ENCODE measurements at places on chromosomes 2 and 18.

DNA sequence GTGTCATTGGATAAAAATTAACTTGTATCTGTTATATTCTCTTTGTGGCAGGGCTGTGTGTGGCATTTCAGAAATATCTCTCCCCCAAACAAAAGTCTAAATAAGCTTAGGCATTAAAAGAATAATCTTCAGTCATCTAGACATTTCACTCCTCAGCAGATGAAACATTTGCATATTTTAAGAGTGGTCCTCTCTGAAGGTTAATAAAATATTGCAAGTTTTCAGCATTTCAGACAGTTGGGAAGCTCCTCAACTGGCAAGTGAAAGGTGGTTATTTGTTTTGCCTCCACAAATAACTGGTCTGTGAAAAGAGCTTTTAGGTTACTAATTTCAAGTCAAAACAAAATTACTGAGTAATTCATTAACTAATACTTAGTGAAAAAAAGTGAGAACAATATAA is 462.6 kb downstream of the EPHA4 start:
- no peak for DNase-seq

GRCh38 chr2:110784047-110784631 is 51.8 kb downstream of the ACOXL start:
- no peak for DNase-seq

- DNase-seq = no peak
Measured at GRCh38 chr2:72782520-72782919, 43.3 kb downstream of the EXOC6B start.

- no peak for DNase-seq
Measured at GRCh38 chr2:190947711-190948251, 66.2 kb downstream of the STAT1 start.

DNA sequence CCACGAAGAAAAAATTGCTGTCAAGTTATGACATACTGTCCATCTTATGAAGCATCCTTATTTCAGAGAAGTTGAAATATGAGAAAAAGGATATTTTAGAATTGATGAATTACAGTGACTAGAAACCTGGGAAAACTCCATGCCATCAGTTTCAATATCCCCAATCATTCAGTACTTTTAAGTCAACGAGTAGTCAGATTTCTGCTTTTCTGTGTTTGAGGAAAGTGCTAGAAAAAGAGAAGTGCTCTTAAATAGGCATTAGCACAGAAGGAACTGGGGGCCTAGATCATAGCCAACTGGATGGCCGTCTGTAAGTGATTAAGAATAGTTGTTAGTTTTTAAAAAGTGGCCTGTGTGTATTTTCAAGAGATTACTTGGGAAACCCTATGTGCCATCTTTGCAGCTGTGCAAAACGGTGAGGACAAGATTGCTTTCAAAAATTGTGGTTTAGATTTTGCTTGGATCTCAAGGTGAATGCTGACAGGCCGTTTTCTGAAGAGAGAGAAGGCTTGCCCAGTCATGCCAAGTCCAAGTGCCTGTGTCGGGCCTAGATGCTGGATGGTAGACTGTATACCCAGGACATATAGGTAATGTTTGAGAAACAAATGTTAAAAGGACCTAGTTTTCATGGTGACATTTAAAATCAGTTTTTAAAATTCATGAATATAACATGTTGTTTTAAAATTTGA is 5.1 kb downstream of the NEDD4L start:
- DNase-seq = no peak

DNA sequence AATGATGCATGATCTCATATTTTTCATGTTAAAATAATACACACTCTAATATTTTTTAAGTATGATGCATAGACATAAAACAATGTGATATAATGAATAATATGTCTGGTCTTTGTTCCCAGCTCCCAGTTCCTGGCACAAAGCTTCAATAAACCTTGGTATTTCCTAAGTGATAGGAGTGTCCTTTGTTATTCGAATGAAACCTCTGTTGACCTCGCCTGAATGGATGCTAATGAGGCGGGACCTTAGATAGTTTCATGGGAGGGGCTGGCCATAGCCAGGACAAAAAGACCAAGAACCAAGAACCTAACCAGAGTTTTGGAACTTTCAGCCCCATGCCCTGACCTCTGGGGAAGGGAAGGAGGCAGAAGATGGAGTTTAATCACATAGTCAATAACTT is 257.7 kb upstream of the COPS8 start:
- DNase-seq = no peak

DNA sequence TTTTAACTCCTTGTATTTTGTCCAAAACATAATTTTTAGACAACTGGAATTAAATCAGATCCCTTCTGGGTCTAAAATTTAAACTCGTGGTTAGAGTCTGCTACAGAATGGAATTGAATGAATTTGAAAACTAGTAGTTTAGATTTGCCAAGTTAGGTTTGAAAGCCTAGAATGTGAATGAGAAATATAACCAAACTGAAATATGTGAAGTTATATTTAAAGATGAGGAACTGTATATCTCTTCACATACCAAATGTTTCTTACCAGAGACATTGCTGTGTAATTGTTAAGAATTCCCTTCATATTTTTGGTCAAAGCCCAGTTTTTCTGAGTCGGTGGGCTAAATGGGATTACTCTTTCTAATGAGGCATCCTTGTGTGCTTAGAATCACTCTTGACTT is 74.2 kb downstream of the LPIN1 start:
- no peak for DNase-seq

- DNase-seq = no peak
Measured at GRCh38 chr2:174122185-174122584, 126.1 kb downstream of the OLA1 start.

DNA sequence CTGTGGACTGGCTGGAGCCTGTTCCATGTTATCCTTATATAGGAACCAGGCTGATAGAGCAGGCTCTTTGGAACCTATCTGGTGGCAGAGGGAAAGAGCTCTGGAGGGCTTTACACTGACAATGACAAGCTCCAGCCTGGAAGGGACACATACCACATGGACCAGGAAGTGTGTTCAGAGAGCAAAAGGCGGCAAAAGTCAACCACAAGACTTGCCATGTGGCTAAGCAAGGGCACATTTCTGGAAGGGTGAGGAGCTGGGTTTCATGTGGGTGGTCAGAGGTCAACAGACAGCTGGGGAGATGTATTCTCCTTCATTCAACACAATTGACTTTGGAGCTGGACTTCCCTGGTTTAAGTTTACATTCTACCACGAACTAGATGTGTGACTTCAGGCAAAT is 325.2 kb downstream of the DYSF start:
- no peak for DNase-seq

- peak; percentile 9 for DNase-seq
Measured at GRCh38 chr2:225041207-225041850, 939 bp downstream of the DOCK10 start.

DNA sequence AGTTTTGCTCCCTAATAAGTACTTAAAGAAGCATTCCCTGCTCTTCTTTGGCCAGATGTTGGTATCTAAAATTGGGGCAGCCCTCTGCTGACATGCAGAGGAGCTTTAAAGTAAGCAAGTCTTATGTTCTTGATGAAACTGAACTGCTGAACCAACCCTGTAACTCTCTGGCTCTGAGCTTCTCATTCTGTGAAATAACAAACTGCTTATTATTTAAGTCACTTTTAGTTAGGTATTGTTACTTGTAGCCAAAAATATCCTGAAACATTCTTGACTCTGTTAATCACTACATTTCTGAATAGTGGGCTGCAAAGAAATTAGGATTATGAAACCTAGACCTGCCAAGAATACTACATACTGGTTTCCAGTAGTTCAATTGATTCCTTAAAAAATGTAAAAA is 15.5 kb downstream of the PPP3R1 start:
- no peak for DNase-seq

- no peak for DNase-seq
Measured at GRCh38 chr2:223526106-223526505, 76.1 kb downstream of the SCG2 start.

DNA sequence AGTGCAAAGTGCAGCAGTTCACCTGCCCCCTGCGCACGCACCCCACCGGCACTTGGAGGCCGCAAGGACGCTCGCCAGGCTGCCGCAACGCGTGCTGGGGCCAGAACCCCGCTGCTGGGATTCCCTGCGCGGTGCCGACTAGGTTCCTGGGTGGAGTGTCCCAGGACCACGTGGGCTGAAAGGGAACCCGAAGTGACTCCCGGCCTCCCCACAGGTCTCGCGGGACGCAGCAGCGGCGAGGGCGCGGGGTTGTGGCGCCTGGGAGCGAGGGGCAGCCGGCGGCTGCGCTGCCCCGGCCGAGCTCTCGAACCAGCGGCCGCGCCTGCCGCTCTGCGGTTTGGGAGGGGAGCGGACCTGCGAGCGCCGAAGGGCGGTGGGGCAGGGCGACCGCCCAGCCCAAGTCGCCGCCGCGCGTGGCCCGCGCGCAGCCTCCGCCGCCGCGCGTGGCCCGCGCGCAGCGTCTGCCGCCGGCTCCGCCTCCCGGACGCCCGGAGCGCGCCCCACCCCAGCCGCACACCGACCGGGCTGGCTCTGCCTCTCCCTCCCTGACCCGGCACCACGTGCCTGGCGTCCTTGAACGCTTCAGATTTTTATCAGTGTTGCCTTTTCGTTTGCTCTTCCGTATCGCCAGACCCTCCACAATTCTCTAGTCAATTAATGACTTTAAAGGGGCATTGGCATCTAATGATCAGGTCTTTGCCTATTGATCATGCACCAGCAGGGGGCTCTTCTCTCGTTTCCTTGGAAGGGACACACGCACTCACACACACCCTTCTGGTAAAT is at the start of gene FTCDNL1:
Gene FTCDNL1, minus strand, starts transcription at position 475 of the 783 bp plus-strand sequence. CDS start 2,230 bp downstream, outside the sequence.
- peak; percentile 84 for DNase-seq

DNA sequence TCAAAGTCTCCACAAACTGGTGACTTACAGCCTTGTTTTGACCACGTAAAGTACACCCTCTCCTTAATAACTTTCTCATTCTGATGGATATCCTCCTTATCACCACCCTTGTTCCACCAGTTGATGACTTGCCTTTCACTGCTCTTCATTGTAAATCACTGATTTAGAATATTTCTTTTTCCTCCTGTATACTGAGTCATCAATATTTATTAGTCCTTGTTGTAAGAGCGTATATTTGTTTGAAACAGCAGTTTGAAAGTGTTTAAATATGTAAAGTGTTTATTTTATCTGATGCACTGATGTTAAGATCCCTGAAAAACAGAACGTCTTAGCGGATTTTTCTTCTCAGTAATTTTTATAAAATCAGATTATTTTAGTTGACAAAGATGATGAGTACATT is 34.2 kb upstream of the DYSF start:
- DNase-seq = no peak

- no peak for DNase-seq
Measured at GRCh38 chr18:63909870-63910269, 2.1 kb downstream of the SERPINB10 start.

- DNase-seq = no peak
Measured at GRCh38 chr2:21030983-21031968, 12.6 kb downstream of the APOB start.

GRCh38 chr2:169683425-169684134 is 10.6 kb downstream of the CFAP210 start:
- no peak for DNase-seq

GRCh38 chr2:181273986-181274385 is 183.2 kb upstream of the ITGA4 start:
- no peak for DNase-seq

GRCh38 chr18:11981192-11981542 is at the start of gene IMPA2:
IMPA2 (plus strand) TSS chr18:11981507; CDS start chr18:11981670, 163 bp downstream.
- peak; percentile 82 for DNase-seq

DNA sequence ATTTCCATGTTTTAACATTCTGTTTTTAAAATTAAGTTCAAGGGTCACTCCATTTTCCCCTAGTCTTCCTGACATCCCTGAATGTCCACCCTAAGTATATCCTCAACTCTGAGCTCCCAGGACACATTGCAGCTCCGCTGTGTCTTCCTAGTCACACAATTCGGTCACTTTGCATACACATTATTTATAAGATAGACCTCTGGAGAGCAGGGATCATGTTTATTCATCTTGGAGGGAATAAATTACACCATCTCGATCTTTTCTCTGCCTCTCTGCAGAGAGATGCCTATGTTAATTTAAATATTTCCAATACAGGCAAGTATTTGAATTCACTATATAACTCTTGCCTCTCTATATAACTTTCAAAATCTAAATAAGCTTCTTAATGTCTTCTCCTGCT is 166.2 kb downstream of the SLC39A10 start:
- no peak for DNase-seq

- no peak for DNase-seq
Measured at GRCh38 chr2:205965707-205966106, 120.3 kb downstream of the INO80D start.

GRCh38 chr18:79393635-79394533 is 1.8 kb upstream of the NFATC1 start:
- DNase-seq = peak; percentile 78

All from brain (organoid and tissue), 16 donors.